ENCODE measurements at places on chromosomes 12 and 14.
A peak's percentile ranks its signal among the peaks of the same experiment; 100 is the strongest.

DNA sequence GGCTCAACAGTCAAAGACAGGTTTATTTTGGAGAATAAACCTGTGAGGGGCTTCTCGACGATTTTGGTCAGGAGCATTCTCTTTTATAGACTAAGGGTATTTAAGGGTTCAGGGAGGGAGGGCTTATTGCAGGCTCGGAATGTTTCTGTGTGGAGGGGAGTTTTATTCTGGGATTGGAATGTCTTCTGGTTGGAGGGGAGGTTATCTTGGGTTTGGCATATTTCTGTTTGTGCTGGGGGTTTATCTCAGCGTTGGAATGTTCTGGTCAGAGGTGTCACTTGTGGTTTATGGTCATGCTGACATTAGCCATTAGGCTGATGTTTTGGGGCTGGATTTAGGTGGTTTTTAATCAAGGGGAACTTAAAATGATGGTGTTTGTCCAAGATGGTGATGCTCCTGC, 103.9 kb downstream of the SUDS3 start:
- DNase-seq: no peak

DNA sequence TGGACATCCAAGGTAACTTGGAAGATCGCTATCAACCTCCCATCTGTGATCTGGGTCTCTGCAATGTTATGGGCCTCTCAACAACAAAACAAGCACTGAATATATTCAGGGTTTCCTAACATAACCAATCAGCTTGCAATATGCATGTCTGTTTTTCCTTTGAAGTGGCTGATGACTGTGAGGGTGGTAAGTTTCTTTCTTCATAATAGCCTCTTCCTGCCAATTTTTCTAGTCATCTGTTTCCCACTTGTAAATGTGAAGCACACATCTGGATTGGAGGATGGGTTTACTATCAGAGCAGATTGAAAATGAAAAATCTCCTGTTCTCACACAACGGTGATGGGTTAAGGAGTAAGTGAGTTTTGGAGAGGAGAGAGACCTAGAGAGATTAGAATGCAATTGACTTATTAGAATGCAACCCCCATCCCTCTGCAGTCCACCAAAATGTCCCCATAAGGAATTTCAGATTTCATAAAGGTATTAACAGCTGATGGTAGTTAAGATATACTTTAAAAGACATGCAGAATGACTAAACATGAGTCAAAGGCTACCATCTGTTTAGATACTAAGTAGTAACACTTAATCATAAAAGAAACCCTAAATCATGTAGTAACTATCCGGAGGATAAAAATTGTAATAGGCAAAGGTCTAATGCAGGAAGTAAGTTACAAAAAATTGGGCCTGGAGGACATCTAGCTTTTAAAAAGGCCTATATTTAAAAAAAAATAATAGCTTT, 58.4 kb upstream of the SAV1 start:
- DNase-seq: no peak

GRCh38 chr14:33309106-33309505, 370.4 kb downstream of the NPAS3 start:
- DNase-seq: no peak

DNA sequence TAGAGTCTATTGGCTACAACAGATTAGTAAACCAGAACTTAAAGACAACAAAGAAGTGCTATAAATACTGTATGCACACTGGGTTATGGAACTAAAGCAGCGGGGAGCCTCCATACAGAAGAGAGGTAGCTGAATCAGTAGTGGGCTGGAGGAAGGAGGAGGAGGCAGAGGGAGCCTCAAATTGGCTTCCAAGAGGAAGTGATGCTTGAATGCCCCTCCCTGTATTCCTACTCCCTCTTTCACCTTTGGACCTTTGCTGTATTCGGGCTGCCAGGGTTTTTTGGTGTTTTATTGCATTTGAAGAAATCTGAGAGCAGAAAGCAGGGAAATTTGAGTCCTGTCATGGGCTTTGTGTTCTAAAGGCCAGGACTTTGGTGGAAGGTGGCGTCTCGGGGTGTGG, 104.0 kb upstream of the PTPRB start:
- no peak for DNase-seq

DNA sequence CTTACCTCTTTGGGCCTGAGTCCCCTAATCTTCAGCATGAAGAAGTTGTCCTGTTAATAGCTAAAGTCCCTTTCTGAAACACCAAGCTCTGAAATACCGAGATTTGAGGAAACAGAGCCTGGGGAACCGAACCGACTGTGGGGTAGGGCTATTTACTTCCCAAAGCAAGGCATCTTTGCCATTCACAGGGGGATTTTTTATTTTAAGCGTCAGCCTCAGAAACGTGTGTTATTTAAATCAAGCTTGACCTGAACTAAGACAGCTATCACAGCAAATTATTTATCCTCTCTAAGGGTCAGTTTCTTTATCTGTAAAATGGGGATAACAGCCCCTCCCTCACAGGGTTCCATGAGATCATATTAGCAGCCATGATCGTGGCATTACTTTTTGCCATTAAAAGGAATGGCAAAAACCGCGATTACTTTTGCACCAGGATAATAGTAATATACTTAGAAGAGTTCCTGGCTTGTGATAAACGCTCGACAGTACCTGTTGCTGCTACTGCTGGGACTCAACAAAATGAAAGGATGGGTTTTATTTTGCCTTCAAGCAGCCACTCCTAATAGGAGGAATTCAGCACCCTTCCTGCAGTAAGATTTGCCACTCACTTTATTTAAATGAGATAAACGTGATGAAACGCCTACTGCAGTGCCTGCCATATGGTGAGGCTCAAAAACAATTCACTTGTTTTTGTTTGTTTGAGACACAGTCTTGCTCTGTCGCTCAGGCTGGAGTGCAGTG, 1.3 kb upstream of the CORO1C start:
- DNase-seq: no peak

GRCh38 chr12:55715833-55716581, at the start of gene BLOC1S1:
Gene BLOC1S1 (plus strand): TSS chr12:55716046. CDS start chr12:55716052, 6 bp downstream.
- DNase-seq: peak; percentile 63

- no peak for DNase-seq
Observed at GRCh38 chr12:13945641-13946040, 35.8 kb downstream of the GRIN2B start.

GRCh38 chr12:67827820-67828383, 161.3 kb upstream of the IFNG-AS1 start:
- no peak for DNase-seq

GRCh38 chr12:24078318-24078765, 128.9 kb upstream of the SOX5 start:
- DNase-seq: no peak

- no peak for DNase-seq
Observed at GRCh38 chr14:75452324-75452723, 24.5 kb downstream of the JDP2 start.

DNA sequence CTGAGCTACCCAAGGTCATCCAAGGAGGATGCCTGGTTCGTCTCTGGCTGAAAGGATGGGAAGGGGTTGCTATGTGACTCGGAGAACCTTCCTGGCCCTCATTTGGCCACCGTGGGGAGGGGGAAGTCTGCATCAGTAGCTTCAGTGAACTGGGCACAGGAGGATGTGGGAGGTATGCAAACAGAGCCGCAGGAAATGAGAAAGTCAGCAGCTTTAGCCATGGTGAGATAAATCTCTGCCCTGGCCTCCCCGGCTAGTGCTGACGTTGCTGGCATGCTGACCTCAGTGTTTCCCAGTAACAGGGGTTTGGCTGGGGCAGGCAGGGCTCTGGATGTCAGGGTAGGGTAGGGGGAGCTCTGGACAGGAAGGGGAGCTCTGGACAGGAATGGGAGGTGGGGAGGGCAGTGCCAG, 2.3 kb upstream of the CEBPE start:
- DNase-seq: no peak

DNA sequence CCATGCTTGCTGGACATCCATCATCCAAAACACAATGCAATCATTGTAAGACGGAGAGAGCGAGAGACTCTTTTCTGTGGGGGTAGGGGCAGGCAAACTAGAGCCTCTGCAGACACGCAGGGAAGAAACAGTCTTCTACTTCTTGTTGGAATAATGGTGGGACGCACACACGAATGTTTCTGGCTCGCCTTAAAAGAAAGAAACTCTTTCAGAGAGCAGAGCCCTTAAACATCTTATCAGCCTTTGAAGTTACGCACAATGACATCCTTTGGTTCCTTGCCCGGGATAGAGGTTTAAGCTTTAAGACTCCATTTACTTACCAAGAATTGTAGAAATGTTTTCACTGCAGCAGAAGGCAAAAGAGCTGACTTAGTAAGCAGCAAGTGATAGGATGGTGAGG, 133.8 kb upstream of the FOXN3 start:
- DNase-seq: no peak

DNA sequence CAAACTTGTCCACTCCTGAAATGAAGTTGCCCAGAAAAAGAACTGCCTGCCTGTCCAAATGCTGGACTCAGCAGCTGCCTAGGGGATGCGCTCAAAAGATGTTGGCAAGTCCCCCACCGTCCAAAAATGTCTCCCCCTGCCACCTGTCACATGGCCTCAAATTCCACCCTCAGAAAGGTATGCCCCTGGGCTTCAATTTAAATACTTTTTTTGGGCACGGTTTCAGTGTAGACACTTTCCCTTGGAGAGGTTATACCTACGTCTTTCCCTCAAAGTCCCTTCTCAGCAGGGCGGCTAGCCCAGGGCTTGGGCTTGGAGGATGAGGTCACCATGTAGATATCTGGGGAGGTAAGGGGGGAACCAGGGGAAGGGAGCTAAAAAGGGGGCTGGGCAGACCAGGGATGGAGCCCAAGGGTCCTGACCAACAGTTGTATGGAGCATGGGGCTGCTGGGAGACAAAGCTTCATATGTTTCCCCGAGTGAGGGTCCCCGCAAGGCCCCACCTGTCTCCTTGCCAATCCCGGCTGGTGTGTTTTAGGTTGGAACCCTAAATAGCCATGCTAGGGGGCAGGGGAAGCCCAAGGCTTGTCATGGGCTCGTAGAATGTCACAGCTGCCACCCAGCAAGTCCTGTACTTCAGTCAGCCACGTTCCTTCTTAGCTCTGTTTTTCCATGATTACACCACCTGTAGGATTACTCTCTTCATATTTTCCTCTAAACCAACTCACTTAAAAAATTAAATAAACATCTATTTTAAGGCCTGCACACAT, 131.2 kb upstream of the TBX3 start:
- no peak for DNase-seq

DNA sequence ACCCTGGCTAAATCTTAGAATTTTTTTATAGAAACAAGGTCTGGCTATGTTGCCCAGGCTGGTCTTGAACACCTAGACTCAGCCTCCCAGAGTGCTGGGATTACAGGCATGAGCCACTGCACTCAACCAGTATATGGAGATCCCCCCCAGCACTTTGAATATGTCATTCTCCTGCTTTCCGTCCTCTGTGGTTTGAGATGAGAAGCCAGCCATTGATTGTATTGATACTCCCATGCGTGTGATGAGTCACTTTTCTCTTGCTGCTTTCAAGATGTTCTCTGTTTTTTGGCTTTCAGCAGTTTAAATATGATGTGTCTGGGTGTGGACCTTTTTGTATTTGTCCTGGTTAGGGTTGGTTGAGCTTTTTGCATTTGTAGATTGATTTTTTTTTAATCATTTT, 75.2 kb upstream of the DNM1L start:
- no peak for DNase-seq

GRCh38 chr14:50008974-50009373, 107.4 kb downstream of the VCPKMT start:
- DNase-seq: no peak

DNA sequence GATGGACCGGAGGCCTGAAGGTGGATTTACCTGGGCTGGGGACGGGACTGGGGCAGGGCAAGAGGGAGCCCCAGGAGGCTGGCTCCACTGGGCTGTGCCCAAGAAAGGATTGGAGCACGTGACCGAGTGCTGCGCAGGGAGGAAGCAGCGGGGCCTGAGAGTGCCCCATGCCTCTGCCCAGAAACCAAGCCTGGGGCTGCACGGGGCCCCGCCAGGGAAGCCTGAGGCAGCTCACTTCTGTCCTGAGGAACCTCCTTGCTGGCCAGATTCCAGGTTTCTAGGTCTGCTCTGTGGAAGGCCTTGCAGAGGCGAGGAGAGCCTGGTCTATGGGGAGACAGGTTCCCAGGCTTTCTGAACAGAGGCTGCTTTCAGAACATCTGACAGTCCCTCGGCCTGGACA, 10.4 kb downstream of the NGB start:
- DNase-seq: no peak

- no peak for DNase-seq
Observed at GRCh38 chr12:107302649-107303341, 209.4 kb upstream of the CRY1 start.

DNA sequence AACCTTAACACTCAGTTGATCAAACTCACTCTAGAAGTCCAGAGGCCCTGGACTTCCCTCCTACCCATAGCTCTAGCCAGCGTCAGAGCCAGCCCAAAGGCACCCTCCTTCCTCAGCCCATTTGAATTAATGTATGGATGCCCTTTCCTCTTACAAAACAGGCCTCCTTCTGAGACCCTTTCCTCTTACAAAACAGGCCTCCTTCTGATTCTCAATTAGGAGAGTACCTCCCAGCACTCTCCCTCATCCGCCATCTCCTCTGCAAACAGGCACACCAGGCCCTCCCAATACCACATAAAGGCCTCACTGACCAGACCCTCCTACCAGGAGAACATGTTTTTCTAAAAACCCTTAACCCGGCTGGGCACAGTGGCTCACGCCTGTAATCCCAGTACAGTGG, 65.7 kb downstream of the MOK start:
- DNase-seq: no peak

GRCh38 chr14:95156161-95157047, 925 bp downstream of the DICER1 start:
- no peak for DNase-seq

DNA sequence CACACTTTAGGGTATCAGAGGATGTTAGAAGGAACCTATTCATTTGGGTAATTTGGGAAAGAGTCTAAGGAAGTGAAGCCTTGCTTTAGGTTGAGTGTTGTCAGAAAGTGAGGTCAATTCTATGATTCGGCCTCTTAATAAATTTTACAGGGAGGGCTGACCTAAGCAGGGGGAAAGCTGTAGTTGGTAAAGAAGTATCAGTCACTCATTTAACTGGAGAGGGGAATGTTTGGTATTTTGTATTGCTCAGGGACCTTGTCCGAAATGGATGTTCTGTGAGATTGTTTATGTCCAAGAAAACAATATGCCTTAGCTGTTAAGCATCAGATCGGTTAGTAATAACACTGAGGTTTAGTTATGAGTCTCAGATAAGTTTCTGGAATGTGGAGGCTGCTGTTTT, 7.3 kb downstream of the CAND1 start:
- no peak for DNase-seq

- DNase-seq: no peak
Observed at GRCh38 chr14:90424075-90424474, 27.2 kb downstream of the CALM1 start.

DNA sequence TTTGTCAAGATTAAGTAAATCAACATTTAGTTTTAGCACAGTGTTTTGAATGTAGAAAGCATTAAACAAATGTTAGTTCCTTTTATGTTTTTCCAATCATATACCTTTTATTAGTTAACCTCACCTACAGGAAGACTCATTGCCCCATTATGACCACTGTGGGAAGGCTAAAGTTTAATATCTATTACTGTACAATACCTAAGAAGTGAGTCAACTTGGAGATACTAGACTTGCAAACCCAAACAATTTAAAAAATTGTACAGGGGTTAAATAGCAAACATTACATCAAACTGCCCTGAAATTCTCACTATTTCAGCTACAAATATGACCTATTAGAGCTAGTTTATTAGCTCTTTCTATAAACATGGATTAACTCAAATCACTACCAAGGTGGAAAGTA, 8.6 kb upstream of the G2E3 start:
- no peak for DNase-seq
